Stimulated activated CD4-positive, alpha-beta T cell treated with anti-CD3 and anti-CD28 coated beads, Interleukin-1b, Interleukin-23, amount 100 ng/mL, for 1 hour (primary cell): ENCODE measurements at places on chromosomes 12 and 14.

GRCh38 chr14:23376482-23377197 is at the start of gene CMTM5:
Gene CMTM5 (plus strand): TSS chr14:23377046. CDS start chr14:23377252, 206 bp downstream.
- no peak for DNase-seq

GRCh38 chr12:262817-263216 is at the start of gene SLC6A13:
Gene SLC6A13 (minus strand): TSS chr12:262836. CDS start chr12:260052, 2,784 bp downstream.
- DNase-seq, result no peak

GRCh38 chr12:108102363-108102762 is 26.7 kb upstream of the WSCD2 start:
- DNase-seq, result no peak

GRCh38 chr14:99037777-99038430 is 234.1 kb downstream of the BCL11B start:
- no peak for DNase-seq

- DNase-seq, result no peak
These were observed 54.1 kb downstream of the GRIP1 start for GRCh38 chr12:66624806-66625205.
